Stimulated activated CD8-positive, alpha-beta memory T cell treated with anti-CD3 and anti-CD28 coated beads, Interleukin-15, amount 100 ng/mL, for 24 hours (primary cell): ENCODE measurements at places on chromosomes 5 and 9.
A peak's percentile ranks its signal among the peaks of the same experiment; 100 is the strongest.

DNA sequence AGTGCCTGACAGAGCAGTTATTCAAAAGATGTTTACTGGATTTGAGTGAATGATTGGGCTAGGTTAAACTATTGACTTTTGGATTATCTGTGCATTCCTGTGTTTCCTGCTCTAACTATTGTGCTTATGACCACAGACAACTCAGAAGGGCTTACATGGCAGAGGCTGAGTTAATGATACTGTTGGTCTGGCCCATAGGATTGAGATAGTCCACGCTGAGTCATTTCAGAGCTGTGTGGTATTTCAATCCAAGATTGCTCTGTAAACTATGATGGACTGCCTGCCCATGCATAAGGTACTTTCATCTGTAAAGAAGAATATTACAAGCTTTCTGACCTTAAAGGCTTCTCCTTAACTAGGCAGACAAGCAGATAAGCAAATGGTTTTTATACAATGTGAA lies 49.1 kb upstream of the SLIT3 start:
- DNase-seq: no peak

GRCh38 chr5:157172403-157172802 lies 6.3 kb upstream of the GARIN3 start:
- peak; percentile 52 for DNase-seq

DNA sequence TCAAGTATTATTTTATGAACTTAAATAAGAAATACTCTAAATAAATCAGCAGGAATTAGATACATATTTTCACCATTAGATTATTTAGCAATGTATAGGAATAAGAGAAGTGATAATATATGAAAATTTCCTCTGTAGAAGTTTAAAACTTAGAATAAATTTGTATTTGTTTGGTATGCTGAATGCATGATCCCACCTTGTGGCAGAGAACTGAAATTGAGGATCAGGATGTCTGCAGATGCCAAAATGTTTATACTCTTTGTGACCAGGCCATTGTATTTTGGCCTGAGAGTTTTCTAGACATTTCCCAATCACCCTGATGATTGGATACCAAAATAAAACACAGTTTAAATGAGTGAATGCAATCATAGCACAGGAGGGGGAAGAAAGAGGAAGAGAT lies 6.3 kb downstream of the TYRP1 start:
- no peak for DNase-seq

DNA sequence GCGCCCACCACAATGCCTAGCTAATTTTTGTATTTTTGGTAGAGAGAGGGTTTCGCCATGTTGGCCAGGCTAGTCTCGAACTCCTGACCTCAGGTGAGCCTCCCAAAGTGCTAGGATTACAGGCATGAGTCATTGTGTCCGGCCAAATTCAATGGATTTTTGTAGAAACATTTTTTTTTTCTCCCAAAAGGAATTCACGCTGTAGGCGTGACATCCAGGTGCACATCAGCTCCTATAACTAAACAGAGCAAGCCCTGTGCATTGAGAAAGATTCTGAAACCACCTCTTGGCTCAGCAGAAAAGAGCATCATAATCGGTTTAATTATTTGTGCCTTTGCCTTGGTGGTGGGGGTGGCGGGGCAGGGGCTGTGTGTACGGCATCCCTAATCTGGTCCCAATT lies 32.9 kb upstream of the DAB2IP start:
- DNase-seq: no peak
